ENCODE measurements at places on chromosomes 2 and 18. TPM values are rescaled to one million over a fixed set of nuclear protein-coding genes. Genes with fewer than 3 reads are reported as not detected.

GRCh38 chr2:37357530-37357929 is 13.1 kb downstream of the QPCT start:
- no peak for DNase-seq
- peaks cover 4% of the 10 kb centered on the region for H3K27me3 ChIP-seq
- H3K4me3 ChIP-seq = no peak overlapping the region
- no peaks in the 10 kb centered on the region for H3K36me3 ChIP-seq

DNA sequence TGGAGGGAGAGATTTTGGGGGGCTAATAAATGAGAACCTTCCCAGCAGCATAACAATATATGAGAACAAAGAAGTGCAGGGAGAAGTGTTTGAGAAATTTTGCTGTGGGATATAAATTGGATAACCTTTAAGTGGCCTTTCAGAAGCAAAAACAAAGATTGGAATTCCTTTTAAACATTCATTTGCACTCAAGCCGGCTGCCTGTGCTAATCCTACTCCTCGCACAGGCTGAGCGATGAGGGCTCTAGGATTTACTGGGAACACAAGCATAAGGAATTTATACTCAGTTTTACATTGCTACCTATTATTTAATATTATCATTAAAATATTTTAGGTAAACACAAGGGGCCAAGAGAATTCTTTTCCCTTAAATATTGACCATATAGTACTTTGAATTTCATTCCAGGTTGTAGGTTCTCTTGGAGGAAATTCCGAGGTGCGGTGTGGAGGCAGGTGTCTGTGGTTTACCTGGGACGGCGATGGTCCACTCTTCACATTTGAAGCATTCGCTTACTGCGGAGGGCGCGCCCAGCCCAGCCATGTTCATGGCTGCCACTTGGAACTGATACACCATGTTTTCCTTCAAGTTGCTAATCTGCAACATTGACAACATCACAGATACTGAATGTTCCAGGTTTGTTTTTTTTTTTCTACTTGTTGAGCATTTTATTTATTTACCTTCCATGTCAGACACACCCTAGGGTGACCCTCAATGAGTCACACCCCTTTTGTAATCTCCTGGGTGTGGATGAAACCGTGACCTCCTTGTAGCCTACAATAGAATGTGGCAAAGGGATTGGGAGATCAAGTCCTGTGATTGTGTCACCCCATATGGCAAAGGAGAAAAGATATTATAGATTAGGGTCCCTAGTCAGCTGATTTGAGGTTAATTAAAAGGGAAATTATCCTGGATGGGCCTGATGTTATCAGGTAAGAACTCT is 100.1 kb downstream of the MYOM1 start:
- no peaks in the 10 kb centered on the region for H3K27me3 ChIP-seq
- no peak overlapping the region for H3K4me3 ChIP-seq
- no peaks in the 10 kb centered on the region for H3K4me1 ChIP-seq
- H3K27ac ChIP-seq = no peak overlapping the region
- no peak for DNase-seq
- H3K36me3 ChIP-seq = no peaks in the 10 kb centered on the region

The NAPG gene
- total RNA-seq = 25.9 TPM

GRCh38 chr2:46569061-46569560 is 89.7 kb downstream of the TMEM247 start:
- H3K4me1 ChIP-seq = peaks cover 3% of the 10 kb centered on the region
- H3K27ac ChIP-seq = no peak overlapping the region
- no peaks in the 10 kb centered on the region for H3K36me3 ChIP-seq
- H3K4me3 ChIP-seq = no peak overlapping the region

- H3K27me3 ChIP-seq = no peaks in the 10 kb centered on the region
- H3K27ac ChIP-seq = no peak overlapping the region
- H3K4me3 ChIP-seq = no peak overlapping the region
These were observed 47.4 kb upstream of the KDM3A start for GRCh38 chr2:86393521-86394491.

DNA sequence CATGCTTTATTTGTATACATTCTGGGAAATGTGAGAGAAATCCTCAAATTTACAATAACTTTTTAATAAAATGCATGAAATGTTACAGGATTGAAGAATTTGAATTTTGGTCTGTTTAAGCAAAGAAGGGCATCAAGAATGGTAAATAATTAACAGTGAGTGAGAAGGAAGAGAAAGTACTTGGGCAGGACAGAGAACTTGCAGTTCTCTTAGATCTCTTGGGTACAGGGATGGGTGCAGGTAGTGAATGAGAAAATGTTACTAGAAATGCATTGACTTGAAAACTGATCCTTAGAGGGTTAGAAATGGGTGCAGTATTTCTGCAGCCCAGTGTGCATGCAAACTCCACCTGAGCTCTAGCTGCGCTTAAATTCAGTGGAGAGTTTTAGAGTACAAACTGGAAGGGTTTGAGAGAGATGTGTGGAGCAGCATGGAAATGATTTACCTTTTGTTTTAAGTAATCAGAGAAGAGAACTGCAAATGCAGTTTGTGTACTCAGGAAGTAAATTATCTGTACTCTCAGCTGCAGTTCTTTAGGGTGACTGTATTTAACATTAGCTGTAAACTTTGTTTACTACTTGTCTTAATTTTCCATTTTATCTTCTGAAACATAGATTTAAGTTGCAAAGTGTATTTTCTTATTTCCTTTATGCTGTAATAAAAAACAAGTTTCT is 51.0 kb upstream of the RAB27B start:
- H3K4me1 ChIP-seq = no peaks in the 10 kb centered on the region
- no peak overlapping the region for H3K4me3 ChIP-seq
- H3K27me3 ChIP-seq = no peaks in the 10 kb centered on the region

DNA sequence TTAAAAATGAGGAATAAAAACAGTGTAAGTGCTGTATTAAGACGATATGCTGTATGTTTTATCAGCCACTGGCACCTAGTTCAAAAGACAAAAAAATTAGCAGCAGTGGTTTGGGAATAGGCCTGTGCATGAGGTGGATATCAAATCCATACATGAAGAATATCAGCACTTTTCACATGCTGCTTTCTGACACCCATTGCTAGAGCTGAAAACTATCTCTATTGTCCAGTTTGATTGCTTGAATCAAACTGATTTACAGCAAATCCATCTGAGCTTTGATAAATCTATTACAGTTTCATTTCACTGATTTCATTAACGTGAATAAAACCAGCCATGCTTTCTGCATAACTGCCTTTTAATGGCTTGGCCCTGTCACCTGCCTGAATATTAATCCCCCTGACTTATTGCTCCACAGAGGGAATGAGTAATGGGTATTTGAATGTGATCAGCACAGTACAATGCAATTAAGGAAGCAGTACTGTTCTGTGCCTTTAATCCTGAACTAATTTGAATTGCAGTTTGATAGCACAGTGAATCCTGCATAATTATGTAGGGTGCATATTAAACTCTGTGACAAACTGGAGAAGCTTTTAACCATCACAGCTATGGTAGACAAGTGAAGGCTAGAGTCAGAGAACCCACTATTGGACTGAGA is 154.0 kb downstream of the GPD2 start:
- H3K4me3 ChIP-seq = no peak overlapping the region
- H3K27me3 ChIP-seq = no peaks in the 10 kb centered on the region
- no peaks in the 10 kb centered on the region for H3K4me1 ChIP-seq
- H3K36me3 ChIP-seq = no peaks in the 10 kb centered on the region
- DNase-seq = no peak
- no peak overlapping the region for H3K27ac ChIP-seq

DNA sequence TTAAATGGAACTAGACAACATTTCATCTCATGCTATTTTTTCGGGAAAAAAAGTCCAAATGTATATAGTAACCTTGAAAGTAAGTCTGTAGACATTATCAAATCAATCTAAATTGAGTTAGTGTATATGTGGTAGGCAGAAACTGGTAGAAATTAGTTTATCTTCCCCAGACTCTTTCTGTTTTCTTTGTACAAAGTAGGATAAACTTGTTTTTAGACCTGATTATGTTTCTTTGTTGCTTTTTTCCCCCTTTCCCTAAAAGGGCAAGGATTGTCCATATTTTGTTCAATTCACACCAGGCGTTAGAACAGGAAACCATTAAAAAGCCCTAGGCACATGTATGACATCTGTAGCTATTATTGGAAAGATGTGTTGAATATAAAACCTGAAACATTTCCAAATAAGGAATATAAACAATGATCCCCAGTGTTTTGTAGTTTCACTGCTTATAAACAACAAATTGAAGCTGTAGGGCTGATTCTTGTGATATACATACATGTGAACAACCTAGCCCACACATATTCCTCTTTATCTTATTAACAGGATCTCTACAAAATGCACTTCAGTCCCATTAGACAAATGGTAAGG is 528.3 kb downstream of the PARD3B start:
- H3K4me3 ChIP-seq = no peak overlapping the region
- DNase-seq = no peak
- H3K27me3 ChIP-seq = no peaks in the 10 kb centered on the region
- H3K36me3 ChIP-seq = no peaks in the 10 kb centered on the region
- H3K27ac ChIP-seq = no peak overlapping the region

The REG1A gene
- total RNA-seq = not detected

- no peaks in the 10 kb centered on the region for H3K27me3 ChIP-seq
- no peak overlapping the region for H3K27ac ChIP-seq
- DNase-seq = no peak
- H3K36me3 ChIP-seq = no peaks in the 10 kb centered on the region
These were observed 12.6 kb upstream of the SFXN5 start for GRCh38 chr2:73083886-73084800.

- no peaks in the 10 kb centered on the region for H3K4me1 ChIP-seq
- H3K4me3 ChIP-seq = no peak overlapping the region
- DNase-seq = no peak
- H3K36me3 ChIP-seq = no peaks in the 10 kb centered on the region
- H3K27me3 ChIP-seq = no peaks in the 10 kb centered on the region
- H3K27ac ChIP-seq = no peak overlapping the region
These were observed 233.9 kb downstream of the ATAD2B start for GRCh38 chr2:23692851-23693605.

DNA sequence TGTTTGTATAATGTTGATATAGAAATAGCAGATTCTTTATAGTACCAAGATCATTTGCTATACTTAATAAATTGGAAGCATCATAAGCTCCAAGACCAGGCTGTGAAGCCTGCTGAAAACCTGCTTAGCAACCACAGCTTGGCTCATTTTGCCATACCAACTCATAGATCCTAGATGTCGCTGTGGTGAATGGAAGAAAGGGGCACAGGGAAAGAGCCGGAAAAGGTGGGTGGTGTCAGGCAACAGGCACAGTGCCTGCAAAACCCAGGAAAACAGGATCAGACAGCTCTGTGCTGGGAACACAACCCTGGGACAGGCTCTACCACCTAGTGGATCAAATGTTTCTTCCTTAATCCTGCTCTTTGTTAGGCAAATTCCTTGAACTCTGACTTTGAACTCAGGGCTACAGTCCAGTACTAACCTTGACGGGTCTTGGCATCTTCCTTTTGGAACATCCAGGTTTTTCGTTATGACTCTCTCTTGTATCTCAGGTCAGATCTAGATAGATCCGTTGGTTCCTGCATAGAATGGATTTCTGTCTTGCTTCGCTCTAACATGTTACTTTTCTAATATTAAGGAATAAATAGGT is 31.6 kb downstream of the TWSG1 start:
- no peak for DNase-seq
- H3K27me3 ChIP-seq = no peaks in the 10 kb centered on the region
- no peak overlapping the region for H3K27ac ChIP-seq
- no peak overlapping the region for H3K4me3 ChIP-seq

GRCh38 chr2:231332388-231332787 is 63.1 kb upstream of the B3GNT7 start:
- no peak overlapping the region for H3K4me3 ChIP-seq
- H3K27me3 ChIP-seq = no peaks in the 10 kb centered on the region
- H3K36me3 ChIP-seq = no peaks in the 10 kb centered on the region
- no peak overlapping the region for H3K27ac ChIP-seq
- DNase-seq = no peak
- no peaks in the 10 kb centered on the region for H3K4me1 ChIP-seq

GRCh38 chr18:61850756-61851155 is 42.1 kb downstream of the RNF152 start:
- no peaks in the 10 kb centered on the region for H3K36me3 ChIP-seq
- H3K4me1 ChIP-seq = no peaks in the 10 kb centered on the region
- no peaks in the 10 kb centered on the region for H3K27me3 ChIP-seq
- no peak overlapping the region for H3K4me3 ChIP-seq
- DNase-seq = no peak

The PTPRN gene
- not detected for total RNA-seq

GRCh38 chr2:88227446-88227845 is 57.3 kb downstream of the THNSL2 start:
- no peak overlapping the region for H3K27ac ChIP-seq
- no peak for DNase-seq
- no peaks in the 10 kb centered on the region for H3K27me3 ChIP-seq
- H3K36me3 ChIP-seq = no peaks in the 10 kb centered on the region
- no peak overlapping the region for H3K4me3 ChIP-seq

The GCG gene
- total RNA-seq = not detected

The VWA3B gene
- not detected for total RNA-seq

The MAP3K19 gene
- total RNA-seq = not detected

DNA sequence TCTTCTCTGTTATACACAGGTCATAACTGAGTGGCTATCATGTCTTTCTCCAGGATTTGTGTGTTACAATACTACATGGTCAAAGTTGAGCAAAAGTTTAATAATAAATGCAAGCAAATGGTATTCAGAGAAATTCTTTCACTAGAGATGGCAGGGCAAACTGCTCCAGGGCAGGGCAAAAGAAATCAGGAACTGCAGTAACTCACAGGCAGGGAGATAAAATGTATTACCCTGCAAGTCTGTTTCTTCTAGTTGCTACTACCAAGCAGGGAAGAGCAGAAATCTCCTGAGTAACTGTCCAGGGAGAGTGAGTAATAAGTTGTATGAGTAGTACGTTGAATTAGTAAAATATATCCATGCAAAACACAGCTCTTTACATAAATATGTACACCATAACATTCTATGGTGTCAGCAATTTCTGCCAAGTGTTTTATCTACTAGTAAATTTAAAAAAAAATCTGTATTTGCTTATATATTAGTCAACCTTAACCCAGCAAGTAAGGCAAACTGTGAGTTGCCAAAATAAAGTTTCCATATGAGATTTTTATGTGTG is 404.1 kb downstream of the ZEB2 start:
- H3K4me1 ChIP-seq = no peaks in the 10 kb centered on the region
- no peaks in the 10 kb centered on the region for H3K36me3 ChIP-seq
- no peaks in the 10 kb centered on the region for H3K27me3 ChIP-seq

DNA sequence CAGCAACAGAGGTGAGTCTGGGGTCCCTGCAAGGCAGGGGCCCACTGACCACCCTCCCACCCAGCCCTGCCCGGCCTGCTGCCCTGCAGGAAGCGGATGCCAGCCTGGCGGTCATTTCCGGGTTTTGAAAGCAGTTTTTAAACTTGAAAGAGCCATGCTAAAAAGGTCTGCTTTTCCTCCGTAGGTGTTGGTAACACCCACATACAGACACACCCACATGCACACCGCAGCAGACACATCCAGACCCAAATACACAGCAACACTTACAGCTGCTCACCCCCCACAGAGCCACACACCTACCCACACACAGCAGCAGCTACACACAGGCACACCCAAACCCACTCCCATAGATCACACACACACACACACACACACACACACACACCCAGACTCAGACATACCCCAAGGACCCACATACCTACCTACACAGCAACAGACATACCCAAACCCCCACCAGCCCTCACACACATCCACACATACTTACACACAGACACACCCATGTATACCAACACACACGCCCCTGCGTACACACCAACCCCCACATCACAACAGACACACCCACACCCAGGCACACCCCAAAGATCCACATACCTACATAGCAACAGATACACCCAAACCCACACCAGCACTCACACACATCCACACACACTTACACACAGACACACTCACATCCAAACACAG is 7.6 kb downstream of the ZFP36L2 start:
- DNase-seq = peak; percentile 85
- peaks cover 31% of the 10 kb centered on the region for H3K36me3 ChIP-seq
- H3K27me3 ChIP-seq = no peaks in the 10 kb centered on the region

Measured in CD4-positive, alpha-beta T cell (primary cell).